ENCODE measurements at places on chromosomes 4 and X. TPM values are rescaled to one million over a fixed set of nuclear protein-coding genes. Genes with fewer than 3 reads are reported as not detected.

- no peaks in the 10 kb centered on the region for H3K27me3 ChIP-seq
- H3K36me3 ChIP-seq: peaks cover 5% of the 10 kb centered on the region
- H3K4me3 ChIP-seq: no peak overlapping the region
- DNase-seq: no peak
Observed at GRCh38 chrX:7263961-7264360, 116.0 kb upstream of the PUDP start.

- no peaks in the 10 kb centered on the region for H3K36me3 ChIP-seq
- no peak overlapping the region for H3K4me3 ChIP-seq
- H3K27me3 ChIP-seq: no peaks in the 10 kb centered on the region
- no peak overlapping the region for H3K27ac ChIP-seq
- peaks cover 11% of the 10 kb centered on the region for H3K4me1 ChIP-seq
Observed at GRCh38 chrX:38514016-38514854, 47.1 kb upstream of the TSPAN7 start.

- no peaks in the 10 kb centered on the region for H3K4me1 ChIP-seq
- no peak overlapping the region for H3K27ac ChIP-seq
- no peak for DNase-seq
- no peaks in the 10 kb centered on the region for H3K36me3 ChIP-seq
- no peaks in the 10 kb centered on the region for H3K27me3 ChIP-seq
- no peak overlapping the region for H3K4me3 ChIP-seq
Observed at GRCh38 chr4:1381181-1381621, 25.0 kb downstream of the NKX1-1 start.

SSX3 gene
- total RNA-seq: not detected

BCAP31 gene
- total RNA-seq: 155 TPM

MSX1 gene
- not detected for total RNA-seq
